ENCODE measurements at places on chromosomes 12 and 14.
A peak's percentile ranks its signal among the peaks of the same experiment; 100 is the strongest.

GRCh38 chr12:122144885-122145284 lies 29.1 kb downstream of the IL31 start:
- no peak for DNase-seq

GRCh38 chr12:109697877-109698468 lies 15.7 kb upstream of the FAM222A start:
- DNase-seq, result no peak

DNA sequence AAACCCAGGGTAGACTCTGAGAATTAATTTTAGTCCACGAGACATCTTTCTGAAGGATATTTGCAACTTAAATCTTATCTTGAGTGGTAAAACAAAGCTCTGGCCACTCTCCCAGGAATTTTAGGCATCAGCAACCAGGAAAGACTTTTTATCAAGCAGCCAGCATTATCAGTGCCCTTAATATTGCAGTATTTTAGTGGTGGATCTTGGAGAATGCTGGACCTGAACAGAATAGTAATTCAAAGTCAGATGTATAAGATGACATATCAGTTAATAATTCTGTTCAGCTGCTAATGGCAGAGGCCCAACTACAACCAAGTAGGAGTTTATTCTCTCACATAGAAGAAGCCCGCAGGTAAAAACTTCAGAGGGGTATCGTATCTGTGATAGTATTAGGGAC lies 59.0 kb upstream of the CRY1 start:
- DNase-seq, result no peak

GRCh38 chr12:131867891-131868675 lies 26.3 kb upstream of the ULK1 start:
- DNase-seq, result no peak

DNA sequence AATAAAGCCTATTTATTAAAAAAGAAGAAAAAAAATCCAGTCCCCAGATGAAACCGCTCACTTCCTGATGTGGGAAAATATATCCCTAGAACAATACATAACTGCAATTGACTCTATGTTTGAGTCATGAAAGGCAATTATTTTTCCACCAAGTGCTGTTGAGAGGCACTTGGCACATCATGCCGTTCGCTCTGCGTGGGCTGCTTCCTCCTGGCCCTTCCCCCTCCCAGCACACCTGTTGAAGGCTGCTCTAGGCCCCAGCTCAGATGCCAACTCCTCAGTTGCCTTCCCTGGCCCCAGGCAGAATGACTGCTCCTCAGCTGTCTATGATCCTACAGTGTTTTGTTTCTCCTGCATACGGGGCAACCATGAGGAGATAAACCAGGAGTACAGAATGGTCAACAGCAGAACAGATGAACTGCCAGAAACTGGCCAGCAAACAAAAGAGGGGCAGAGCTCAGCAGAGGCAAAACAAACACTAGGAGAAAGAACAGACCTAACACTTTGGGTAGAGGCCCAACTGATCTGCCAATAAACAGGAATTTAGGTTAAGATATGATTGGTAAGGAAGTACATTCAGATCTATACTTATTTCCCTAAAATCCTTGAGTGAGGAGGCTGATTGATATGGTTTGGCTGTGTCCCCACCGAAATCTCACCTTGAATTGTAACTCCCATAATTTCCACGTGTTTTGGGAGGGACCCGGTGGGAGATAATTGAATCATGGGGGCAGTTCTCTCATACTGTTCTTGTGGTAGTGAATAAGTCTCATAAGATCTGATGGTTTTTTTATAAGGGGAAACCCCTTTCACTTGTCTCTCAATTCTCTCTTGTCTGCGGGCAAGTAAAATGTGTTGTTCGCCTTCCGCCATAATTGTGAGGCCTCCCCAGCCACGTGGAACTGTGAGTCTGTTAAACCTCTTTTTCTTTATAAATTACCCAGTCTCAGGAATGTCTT lies 58.6 kb downstream of the SLC38A1 start:
- DNase-seq, result no peak

GRCh38 chr14:102501751-102502315 lies 7.7 kb downstream of the ANKRD9 start:
- DNase-seq, result peak; percentile 67

GRCh38 chr14:104105822-104106470 lies 20.4 kb downstream of the ASPG start:
- DNase-seq, result no peak

DNA sequence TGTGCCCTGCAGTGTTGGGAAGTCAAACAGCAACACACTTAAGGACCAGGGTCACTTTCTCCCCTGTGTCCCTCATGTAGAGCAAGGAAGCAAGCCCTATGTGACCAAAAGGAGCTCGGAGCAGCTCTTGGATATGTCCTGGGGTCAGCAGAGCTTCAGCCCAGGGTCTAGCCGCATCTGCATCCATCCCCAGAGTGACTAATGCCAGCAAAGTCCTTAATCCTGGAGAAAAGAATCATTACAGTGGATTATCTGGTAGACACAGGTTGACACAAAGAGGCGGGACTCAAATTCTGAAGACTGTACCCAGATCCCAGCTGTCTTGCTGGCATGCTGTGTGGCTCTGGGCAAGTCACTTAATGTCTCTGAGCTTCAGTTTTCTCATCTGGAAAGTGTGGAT lies 239.1 kb upstream of the PWP1 start:
- DNase-seq, result no peak

- DNase-seq, result no peak
These were observed 425.9 kb upstream of the TBX3 start for GRCh38 chr12:115109863-115110262.

DNA sequence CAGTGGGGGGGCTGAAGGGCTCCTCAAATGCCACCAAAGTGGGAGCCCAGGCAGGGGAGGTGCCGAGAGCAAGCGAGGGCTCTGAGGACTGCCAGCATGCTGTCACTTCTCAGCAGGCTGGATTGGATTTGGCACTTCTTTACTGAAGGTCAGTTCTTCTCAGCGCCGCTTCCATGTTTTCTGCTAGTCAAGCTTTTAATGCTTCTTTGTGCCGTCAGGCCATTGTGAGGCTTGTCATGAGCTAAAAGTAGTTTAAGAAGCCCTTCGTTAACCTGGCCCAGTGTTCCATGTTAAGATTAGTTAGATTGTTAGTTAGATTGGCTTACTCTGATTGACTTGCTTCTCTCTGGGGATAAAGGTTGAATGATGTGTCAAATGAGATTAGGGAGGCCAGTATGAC lies 13.4 kb downstream of the GABARAPL1 start:
- DNase-seq, result no peak

- DNase-seq, result no peak
These were observed 415.2 kb upstream of the GARIN6 start for GRCh38 chr12:99232324-99232723.

GRCh38 chr12:51921017-51921725 lies 13.9 kb downstream of the ACVRL1 start:
- DNase-seq, result no peak

DNA sequence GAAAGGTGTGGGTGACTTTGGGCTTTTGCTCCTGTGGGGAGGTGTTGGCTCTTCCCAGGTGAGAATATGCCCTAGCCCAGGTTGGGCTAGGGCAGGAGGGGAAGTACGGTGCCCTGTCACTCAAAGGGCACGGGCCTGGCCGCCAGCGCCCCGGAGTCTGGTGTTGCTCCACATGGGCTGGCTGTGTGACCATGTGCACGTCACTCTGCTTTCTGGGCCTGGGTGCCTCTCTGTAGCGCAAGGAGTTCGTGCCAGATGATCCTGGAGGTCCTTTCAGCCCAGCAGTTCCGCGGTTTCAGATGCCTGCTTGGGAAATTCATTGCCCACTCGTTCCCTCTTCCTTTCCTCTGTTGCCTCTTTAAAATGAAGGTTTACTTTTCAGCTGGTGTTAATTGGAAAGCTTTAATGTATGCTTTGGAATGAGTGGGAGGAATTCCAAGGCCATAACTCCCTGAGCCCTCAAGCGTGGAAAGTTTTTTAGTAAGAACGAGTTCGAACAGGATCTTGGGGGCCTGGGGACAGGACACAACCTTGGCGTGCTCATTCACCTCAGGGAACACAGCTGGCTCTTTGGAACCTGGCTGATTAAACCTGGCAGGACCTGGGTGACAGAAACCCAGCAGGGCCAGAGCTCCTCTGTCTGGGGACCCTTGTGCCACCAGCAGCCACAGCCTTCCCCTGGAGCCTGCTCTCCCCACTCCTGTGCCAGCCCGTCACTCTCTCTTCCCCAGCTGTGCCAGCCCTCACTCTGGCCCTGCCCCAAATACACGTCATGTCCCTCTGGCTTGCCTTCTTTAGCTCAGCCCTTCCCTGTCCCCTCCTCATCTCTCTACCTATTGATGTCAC lies 42.8 kb downstream of the TSPAN9 start:
- no peak for DNase-seq

- DNase-seq, result no peak
These were observed 756.6 kb downstream of the NOVA1 start for GRCh38 chr14:25841226-25841625.

DNA sequence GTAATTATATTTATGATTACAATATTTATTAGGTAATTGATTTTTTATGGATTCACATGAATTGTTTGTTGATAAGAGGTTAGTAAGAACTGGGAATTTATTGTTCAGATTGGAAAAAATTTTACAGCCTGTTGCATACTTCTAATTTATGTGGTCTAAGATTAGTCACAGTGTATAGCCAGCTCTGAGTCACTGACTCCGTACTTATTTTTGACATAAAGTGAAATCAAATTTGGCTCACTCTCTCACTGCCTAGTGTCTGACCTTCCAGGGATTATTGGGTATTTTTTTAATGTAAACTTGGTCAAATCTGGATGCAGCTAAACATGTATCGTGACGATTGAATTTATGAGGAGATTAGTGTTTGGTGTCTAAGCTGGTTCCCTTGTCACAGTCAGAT lies 109.3 kb downstream of the PTPRQ start:
- DNase-seq, result no peak

- no peak for DNase-seq
These were observed 73.9 kb downstream of the NEDD1 start for GRCh38 chr12:96980991-96981414.

- DNase-seq, result no peak
These were observed 3.0 kb downstream of the SETD1B start for GRCh38 chr12:121806546-121807423.

DNA sequence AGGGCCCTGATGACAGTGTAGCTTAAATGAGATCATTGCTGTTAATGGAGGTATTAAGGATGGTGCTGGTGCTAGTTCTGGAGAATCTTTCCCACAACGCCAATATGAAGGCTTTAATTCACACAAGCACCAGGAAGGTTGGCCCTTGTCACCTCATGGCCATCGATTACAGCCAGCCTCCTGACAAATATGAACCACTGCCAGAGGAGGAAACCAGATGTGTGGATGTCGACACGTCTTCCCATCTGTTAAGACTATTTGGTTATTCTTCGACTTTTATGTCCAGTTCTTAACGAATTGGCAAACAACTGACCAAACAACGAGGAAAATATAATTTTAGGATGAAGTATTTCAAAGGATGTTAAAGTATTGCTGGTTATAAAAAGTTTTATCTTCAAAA lies 79.5 kb downstream of the PIK3C2G start:
- no peak for DNase-seq

DNA sequence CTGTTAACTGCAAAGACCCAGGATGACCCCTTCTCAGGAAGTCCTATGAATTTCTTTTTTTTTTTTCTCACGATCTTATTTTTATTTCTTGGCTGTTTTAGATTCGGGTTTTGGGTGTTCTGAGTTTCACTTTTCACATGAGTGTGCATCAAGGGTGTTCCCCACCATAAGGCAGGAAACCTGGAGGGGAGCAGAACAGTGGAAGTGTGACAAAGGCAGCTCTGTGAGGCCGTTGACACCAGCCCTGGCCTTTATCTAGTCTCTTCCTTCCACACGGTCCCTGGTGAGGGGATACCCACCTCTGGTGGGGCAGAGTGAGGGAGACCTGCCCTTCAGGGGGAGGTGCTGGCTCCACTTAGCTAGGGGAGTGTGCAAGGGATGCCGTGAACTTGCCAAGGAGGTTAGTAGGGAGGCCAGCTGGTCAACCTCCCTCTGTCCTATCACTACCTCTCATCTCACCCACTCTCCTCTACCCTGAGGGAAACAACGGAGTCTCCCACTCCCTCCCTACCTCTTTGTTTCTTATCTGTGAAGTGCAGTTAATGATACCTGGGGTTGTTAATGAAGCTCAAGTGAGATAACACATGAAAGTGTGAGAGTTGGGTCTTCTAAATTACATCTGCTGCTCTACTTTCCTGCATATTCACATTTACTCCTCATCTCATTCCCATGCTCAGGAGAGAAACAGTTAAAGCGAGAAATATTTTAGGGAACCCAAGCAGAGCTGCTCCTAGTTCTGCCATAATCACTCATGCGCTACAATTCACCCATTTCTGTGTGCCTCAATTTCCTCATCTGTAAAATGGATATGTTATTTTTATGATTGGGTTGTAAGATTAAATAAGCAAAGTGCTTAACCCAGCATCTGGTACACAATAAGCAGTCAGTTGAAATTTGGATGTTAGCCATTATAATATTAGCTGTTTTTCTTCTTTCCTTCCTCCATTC lies 4.4 kb upstream of the GALNT6 start:
- no peak for DNase-seq

- DNase-seq, result no peak
These were observed 270.3 kb downstream of the NRXN3 start for GRCh38 chr14:78440356-78440894.

- DNase-seq, result no peak
These were observed 20.5 kb upstream of the CLMN start for GRCh38 chr14:95340201-95340697.

GRCh38 chr12:105417732-105418131 lies 87.2 kb downstream of the C12orf75 start:
- no peak for DNase-seq

GRCh38 chr14:74582910-74583581 lies 29.0 kb downstream of the LTBP2 start:
- DNase-seq, result no peak

- DNase-seq, result peak; percentile 74
These were observed 58.5 kb upstream of the TMPO start for GRCh38 chr12:98456576-98457573.

DNA sequence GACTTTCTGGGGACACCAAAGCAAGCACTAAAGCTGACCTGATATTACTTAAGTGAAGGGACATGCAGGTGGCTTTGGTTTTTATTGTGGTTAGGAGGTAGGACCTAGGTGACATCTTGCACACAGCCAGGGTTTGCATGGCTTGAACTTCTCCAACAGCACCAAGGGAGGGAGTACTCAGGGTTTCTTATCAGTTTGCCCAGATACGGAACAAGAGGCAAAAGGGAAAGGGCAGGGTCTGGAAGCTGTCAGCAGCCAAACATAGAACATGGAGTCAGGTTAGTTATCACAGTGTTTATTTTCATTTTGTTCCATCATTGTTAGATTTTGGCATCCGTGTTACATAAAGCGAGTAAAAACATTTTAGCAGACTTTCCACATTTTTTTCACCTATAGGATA lies 186.3 kb upstream of the CLEC14A start:
- no peak for DNase-seq

GRCh38 chr12:95988506-95989275 lies 7.5 kb downstream of the HAL start:
- DNase-seq, result no peak

GRCh38 chr14:95236221-95236620 lies 78.9 kb upstream of the DICER1 start:
- no peak for DNase-seq

GRCh38 chr14:51370758-51371386 lies 130.8 kb downstream of the TMX1 start:
- DNase-seq, result no peak
